Pons (tissue), 1 donor: ENCODE measurements at places on chromosomes 7 and 10.

GRCh38 chr7:90910136-90910535 is 314.0 kb downstream of the CDK14 start:
- no peak for DNase-seq

GRCh38 chr10:44462338-44462914 is 77.5 kb upstream of the CXCL12 start:
- DNase-seq, result no peak

DNA sequence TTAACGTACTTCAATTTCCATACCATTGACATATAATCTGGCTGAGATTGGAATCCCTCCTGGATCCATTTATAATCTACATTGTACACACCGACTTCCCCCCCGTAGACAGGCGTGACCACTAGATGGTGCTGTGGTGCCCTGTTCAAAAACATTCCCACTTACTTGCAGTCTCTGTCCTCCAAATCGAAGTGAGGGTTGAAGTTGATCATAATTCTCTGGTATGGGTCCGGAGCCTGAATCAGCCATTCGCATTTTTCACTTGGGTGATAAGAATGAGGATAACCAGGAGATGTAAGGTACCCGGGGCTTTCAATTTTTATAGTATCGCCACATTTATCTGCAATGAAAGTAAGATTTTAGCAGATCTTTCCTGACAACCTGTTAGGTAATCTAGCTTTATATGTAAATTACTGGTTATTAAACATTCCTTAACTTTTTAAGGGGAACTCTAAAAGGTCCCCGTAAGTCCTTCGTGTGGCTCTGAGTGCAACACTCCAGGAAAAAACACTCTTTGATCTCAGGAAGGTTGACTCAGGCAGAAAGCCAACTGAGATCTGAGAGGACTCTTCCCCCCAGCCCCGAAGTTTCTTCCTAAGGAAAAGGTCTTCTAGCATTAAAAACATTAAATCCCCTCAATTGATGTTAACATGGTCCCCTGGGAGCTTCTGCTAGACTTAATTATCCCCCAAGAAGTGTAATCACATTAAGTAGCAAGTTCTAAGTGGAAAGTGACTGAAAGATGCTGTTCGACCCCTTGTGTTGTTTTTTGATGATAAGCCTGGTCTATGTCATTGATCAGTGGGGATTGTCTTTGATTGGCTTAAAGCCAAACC is 3.7 kb downstream of the NRP1 start:
- DNase-seq, result peak; percentile 85

DNA sequence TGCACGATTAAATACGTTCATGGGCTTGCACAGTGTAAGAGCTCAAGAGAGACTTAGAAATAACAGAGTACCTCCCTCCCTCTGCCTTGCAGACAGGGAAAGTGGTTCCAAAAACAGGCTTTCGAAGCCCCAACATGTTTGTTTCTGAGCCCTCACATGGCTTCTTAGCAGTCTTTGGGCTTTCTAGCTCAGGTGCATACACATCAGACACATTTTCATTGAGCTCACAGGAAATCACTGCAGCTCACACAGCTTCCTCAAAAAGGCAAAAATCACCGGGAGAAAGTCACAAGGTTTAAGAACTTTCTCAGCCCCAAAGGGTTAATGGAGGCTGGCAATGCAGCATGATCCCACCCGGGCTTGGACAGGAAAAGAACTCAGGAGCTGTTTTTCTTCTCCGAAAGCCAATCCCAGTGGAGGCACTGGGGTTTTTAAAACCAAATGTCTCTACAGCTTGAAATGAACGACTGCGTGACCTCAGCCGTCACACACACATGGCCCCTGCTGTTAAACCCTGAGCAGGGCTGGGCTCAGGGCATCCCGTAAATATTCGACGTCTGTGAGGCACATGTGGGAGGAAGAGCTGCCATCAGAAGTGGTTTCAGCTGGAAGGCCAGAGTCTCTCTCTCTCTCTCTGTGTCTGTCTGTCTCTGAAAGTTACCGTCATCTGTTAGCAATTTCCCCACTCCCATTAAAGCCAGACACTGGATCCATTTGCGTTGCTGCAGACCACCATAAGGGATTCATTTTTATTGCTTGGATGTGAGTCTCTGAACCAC is 69.7 kb downstream of the CALML3 start:
- no peak for DNase-seq

DNA sequence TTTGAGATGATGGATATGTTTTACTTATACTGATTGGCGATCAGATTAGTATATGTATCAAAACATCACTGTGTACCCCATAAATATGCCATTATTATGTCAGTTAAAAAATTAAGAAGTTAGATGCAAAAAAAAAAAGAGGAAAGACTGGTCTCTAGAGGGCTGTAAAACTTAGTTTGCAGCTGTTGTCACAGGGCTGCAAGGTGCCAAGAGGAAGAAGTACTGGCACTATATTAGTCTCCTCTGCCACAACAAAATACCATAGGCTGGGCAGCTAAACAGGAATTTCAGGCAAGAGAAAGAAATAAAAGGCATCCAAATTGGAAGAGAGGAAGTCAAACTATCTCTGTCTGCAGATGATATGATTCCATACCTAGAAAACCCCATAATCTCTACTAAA is 177.8 kb upstream of the PLPP4 start:
- DNase-seq, result no peak

DNA sequence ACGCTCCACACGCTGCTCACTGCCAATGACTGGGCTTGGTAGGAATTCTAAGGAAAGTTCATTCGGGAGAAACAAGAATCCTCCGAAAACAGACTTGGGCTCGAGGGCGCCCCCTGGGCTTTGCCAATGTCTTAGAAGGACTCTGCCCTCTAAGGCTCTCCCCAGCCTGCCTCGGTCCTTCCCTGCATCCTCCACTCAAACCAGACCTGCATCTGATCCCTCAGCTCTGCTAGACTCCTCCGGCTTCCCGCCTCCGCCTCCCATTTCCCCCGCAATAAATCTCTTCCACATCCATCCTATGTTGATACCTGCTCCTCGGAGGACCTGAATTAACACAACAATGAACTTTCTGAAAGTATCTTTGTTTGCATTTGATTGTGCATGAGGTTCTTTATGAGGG is 177.6 kb downstream of the PLPP4 start:
- DNase-seq, result no peak

- DNase-seq, result peak; percentile 75
Measured at GRCh38 chr10:80498833-80499741, 38.6 kb upstream of the SH2D4B start.

DNA sequence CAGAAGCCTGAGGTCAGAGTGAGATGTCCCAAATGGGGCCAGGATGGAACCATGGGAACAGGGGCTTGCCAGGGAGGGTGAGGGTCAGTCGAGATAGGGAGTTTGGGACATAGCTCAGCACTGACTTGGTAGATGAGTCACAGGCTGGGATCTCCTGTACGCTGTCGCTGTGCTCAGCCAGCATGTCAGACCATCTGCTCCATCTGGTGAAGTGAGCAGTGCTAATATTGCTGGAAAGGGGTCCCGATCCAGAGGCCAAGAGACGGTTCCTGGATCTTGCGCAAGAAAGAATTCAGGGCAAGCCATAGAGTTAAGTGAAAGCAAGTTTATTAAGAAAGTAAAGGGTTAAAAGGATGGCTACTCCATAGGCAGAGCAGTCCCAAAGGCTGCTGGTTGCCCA is 505.6 kb downstream of the GALNT17 start:
- DNase-seq, result peak; percentile 9

GRCh38 chr7:26195182-26195581 is 5.4 kb downstream of the HNRNPA2B1 start:
- no peak for DNase-seq

DNA sequence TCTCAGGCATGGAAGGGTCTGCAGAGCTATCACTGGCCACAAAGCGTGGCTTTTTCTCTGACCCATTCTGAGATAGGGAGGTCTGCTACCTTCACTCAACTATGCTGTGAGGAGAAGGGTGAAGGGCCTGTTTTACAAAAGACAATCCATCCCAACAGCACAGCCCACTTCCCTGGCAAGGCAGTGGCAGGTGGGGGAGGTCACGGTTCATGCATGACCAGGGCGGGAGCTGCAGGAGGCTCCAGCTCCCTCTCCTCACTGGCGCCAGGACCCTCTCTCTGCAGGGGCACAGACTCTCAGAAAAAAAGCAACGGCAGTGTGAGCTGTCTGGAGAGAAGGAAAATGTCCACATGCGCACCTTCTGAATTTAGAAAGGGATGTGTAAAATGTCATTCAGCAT is 28.5 kb downstream of the GRB10 start:
- no peak for DNase-seq

- DNase-seq, result no peak
Measured at GRCh38 chr7:84876061-84876821, 310.6 kb downstream of the SEMA3D start.
